ENCODE measurements at places on chromosomes 2 and 18.

DNA sequence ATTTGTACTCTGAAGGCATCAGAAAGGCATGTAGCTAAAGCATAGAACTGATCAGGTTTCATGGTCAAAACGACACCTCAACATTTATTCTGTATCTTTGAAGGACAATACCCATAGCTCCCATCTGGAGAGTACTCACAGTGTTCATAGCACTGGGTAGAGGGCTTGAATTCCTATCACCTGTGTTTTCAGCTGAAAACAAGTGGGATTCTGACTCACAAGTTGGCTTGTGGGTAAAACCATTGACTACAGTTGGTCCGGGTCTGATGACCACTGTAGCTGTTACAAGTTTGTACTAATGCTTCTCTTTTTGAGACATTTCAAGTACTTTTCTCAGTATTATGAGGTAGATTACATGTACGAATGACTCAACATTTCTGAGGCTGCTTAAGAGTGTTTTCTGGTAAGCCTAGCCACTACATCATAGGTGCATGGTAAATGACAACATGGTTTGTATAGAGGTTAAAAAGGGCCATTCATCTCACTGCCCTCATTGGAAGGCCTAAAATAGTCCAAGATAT, 68.6 kb upstream of the PELI1 start:
- no peak for DNase-seq

GRCh38 chr2:44833171-44834069, 108.1 kb upstream of the SIX3 start:
- no peak for DNase-seq

DNA sequence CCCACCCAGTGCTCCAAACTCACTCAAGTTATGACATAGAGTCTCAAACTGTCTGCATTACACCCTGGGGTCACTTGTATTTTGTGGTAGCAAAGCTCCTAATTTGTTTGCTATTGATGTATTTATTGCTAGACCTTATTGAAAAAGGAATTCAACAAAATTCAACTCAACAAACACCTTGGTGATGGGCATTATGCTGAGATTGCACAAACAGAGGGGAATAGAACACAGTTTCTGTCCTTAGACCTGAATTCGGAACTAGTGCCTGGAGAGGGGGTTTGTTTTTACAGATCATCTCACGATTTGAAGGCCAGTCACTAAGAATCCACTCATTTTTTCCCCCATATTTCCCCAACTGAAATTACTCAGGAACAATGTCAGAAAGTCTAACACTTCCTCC, 53.5 kb upstream of the MAPK4 start:
- DNase-seq = no peak

DNA sequence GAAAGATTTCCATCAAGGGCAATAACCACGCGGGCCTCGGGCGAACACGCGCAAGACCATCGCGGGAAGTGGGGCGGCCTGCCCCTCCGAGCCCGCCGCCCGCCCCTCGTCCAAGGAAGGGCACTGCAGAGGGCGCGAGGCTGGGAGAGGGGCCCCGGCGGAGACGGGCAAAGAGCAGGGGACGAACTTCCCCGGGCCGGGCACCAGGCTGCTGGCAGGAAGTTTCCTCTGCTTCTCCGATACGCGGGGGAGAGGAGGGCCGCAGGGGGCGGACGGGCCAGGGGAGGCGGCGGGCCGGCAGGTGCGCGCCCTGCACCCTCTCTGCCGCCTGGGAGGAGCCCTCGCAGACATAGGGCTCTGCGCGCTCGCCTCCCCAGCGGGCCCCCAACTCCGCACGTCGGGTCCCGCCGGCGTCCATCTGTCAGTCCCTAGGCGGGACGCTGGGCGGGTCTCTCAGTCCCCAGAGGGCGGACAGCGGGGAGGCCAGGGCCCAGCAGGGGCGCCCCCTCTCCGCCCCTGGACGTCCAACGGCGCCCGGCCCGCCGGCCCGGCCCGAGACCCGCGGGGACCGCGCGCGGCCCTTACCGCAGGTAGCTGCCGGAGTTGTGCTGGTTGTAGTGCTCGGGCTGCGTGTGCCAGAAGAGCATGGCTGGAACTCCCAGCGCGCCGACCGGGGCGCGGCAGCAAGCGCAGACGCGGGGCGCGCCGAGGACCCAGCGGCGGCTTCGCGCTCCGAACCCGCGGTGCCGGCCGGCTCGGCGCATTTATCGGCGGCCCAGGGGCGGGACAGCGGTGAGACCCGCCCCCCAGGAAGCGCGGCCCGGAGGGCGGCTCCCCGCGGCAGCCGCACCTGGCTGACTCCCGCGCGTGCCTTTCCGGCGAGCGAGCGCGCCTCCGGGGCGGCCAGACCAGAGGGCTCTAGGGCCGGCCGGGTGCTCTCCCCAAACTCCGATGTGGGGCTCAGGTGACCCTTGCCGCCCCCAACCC, at the start of gene TFCP2L1:
TSS of gene TFCP2L1 (minus strand) at position 740 of the 987 bp plus-strand sequence. CDS start at position 647, 93 bp downstream.
- peak; percentile 67 for DNase-seq

DNA sequence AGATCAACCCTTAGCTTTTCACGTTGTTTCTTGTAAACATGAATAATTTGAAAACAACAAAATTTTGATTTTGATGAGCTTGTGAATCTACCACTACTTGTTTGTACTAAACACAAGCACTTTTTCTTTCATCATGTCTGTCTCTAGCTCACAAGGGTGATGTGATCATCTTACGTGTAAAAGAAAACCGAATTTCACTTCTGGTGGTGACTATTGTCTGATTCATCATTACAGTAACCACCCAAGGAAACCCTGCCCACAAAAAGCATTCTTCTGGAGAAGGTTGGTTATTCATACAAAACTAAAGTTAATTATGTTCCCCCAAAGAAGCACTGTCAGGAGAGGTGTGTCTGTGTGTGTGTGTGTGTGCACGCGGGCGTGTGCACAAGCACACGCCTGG, 285.4 kb downstream of the ZNF516 start:
- DNase-seq = no peak

- DNase-seq = no peak
These were observed 85.9 kb upstream of the PMAIP1 start for GRCh38 chr18:59813942-59814341.

DNA sequence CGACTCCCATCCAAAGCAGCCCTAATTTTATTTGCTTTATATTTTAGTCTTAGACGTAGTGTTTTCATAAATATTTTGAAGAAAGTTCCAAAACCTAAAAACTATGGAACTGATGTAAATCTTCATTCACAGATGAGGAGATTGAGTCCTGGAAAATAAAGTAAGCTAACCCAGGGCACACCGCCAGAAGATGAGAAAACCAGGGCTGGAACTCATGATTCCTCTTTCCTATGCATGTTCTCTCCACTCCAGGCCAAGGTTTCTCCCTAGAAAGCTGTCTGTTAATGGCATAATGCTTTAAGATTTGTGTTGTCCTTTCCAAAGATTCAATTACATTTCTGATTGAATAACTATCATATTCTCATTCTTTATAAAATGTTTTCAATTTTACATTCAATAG, 78.4 kb upstream of the ZC3H15 start:
- no peak for DNase-seq

- DNase-seq = no peak
These were observed 75.1 kb upstream of the PARD3B start for GRCh38 chr2:204470178-204470620.

DNA sequence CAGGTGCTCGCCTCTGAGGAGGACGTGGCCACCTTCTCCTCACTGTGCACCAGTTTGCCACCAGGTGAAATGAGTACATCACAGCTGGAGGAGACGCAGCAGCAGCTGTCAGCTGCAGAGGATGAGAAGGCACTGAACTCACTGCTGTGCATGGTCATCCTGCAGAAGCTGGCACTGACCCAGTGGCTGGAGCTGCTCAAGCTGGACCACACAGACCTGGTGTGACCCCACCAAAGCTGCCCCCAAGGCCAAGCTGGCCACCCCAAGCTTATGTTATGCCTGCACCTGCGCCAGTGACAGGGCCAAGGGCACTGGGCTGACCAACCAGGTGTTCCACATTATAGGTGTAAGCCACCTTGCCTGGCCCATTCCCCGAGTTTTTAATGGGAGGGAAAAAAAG, 19.3 kb downstream of the CLK1 start:
- DNase-seq = no peak

- no peak for DNase-seq
These were observed 6.1 kb downstream of the AFF3 start for GRCh38 chr2:100136310-100136709.

- DNase-seq = no peak
These were observed 19.4 kb downstream of the SEPTIN10 start for GRCh38 chr2:109594246-109594885.

DNA sequence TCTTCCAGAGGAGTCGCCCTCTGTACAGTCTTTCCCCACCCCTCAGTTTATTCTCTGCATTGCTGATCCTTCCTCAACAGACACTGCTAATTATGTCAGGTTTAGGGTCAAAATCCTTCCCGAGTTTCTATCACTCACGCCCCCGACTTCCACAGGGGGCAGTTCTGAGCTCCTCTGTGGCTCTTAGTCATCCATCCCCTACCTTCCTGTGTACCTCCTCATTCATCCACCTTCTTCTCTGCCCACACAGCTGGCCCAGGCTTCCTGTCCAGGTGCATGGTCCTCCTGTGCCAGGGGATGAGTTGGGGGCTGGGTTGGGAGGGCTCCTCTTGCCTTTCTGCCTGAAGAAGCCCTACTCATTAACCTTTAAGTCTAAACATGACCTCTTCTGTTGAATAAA, 202.9 kb downstream of the ARL4C start:
- no peak for DNase-seq

DNA sequence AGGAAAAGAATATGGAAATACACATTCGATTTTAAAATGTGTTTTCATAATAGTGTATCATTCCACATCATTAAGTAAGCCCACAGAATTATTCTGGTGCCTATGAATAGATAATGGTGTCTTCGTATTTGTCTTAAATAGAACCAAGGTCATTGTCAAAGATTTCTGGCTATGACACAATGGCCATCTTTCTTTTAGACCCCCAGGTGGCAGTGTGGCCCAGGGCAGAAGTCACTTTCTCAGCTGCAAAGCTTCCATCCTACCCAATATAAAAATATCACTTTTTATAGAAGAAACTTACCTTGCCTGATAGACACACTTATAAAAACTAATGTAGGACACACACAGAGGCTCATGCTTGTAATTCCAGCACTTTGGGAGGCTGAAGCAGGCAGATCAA, 57.5 kb downstream of the ZRANB3 start:
- DNase-seq = no peak

DNA sequence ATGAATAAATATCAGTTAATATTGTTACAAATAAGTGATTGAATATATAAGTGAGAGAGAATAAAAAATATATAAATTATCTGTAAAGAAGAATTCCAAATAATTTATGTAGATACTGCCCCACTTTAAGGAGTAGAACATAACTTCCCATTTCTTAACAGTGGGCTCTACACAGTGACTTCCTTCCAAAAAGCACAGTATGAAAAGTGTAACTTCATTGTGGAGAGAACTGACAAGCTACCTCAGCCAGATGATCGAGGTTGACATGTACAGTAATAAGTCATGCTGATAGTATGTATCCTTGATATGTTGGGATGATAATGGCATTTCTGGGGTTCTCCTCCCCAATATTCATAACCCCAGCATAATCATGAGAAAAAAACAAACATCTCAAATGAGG, 191.9 kb upstream of the FN1 start:
- no peak for DNase-seq

DNA sequence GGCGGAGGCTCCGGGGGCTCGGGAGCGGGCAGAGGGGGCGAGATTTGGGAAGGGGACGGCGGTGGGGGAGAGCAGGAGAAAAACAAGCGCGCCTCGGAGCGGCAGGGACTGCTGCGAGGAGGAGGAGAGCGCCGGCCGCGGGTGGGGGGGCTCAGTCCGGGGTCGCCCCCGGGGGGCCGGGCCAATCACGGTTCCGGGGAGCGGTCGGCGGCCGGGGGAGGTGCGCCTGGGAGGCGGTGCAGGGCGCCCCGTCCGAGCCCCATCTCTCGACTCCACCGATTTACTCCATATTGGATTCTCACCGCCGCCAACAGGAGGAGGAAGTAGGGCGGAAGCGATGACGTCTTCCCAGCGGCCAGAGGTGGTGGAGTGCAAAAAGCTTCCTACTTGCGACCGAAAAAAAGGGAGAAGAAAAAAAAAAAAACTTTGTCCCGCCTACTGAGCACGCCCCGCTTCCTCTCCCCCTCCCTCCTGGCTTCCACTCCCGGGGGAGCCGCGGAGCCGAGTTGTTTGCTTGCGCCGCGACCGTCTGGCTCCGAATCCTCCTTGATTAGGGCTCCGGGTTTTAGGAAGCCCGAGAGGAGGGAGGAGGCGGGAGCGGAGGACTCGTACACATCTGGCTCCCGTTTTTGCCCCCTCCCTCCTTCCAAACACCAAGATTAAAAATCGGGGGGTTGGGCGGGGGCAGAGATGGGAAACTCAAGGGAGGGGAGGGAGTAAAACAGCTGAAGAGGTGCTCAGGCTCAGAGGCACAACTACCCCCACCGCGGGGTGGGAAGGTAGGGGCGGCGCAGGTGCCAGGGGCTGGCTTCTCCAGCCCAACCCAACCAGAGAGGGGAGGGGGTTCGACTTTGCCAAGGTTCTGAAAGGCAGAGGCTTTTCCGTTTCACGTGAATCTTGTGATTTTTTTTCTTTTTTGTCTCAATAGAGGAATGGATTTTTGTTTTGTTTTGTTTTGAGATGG, at the start of gene SPRED2:
TSS of gene SPRED2 (minus strand) at position 373 of the 964 bp plus-strand sequence. CDS start 612 bp downstream, outside the sequence.
- DNase-seq = peak; percentile 88

DNA sequence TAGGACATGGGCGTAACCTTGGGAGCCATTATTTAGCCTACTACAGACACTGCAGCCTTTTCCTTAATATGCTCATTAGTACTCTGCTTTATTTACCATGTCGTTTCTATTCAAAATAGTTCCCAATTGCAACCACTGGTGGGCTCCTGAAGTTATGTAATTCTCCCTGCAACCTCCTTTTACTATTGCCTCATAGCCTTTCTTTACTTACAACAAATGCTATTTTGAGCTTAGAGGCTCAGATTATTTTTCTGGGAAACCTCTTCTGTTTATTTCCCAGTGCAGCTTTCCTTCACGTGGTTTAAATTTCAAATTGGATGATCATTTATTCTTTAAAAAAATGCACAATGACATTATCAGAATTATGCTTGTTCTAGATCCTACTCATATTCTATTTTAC, 492.3 kb upstream of the TMEFF2 start:
- no peak for DNase-seq

- DNase-seq = no peak
These were observed 81.2 kb downstream of the GPD2 start for GRCh38 chr2:156517419-156517818.

GRCh38 chr2:142876423-142876822, 1.0 kb upstream of the KYNU start:
- no peak for DNase-seq

GRCh38 chr2:206480161-206480560, 36.8 kb downstream of the ADAM23 start:
- DNase-seq = peak; percentile 15

DNA sequence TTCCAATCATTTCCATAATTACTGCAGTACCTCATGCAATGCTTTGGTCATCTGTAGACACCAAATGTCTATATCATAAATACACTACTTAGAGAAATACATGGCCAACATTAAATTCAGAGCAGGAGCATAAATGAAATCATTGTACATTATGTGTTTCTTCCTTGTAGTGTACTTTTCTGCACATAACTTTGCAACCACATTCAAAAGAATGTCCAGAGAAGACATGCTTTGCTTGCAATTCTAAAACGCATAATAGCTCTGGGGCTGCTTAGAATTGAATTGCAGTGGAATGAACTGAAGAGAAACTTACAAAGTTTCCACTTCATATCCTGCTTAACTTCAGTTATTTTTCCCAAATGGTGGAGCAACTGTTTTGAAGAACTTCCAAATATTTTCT, 664.4 kb downstream of the DSC3 start:
- DNase-seq = no peak

- no peak for DNase-seq
These were observed 1333.1 kb downstream of the LRP1B start for GRCh38 chr2:140797718-140798117.

Measured in nephron progenitor cell (in vitro differentiated cells).